AG08395 (cell line): ENCODE measurements at places on chromosomes 5 and 9.

- no peak for DNase-seq
These were observed 76.3 kb upstream of the TNC start for GRCh38 chr9:115194216-115194615.

DNA sequence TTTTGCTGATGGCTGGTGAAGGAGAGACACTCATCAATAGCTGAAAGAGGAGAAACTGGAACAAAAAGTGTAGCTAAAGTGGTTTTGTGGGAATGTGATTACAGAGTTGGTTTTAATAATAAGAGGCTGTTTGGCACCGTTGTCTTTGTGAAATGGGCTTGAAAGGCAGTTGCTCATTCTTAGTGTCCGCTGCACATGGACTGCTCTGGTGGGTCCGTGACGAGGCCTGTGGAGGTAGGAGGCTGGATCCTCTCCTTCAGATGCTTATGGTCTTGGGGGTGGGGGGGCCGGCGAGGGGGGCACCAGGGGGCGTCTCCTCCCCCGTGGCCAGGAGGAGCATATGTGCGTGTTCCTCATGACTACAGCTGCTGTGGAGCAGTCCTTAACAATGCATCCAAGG is 29.8 kb downstream of the FUBP3 start:
- no peak for DNase-seq

DNA sequence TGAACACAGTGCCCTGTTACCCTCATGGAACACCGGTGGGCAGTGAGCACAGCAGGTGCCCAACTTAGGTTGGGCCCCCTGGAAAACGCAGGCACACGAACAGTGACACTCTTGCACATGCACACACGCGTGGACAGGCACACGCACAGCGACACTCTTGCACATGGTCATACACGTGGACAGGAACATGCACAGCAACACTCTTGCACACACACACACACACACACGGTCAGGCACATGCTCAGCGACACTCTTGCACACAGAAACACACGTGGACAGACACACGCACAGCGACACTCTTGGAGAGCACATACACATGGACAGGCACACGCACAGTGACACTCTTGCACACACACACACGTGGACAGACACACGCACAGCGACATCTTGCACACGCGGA is 559.4 kb upstream of the ADAMTS16 start:
- DNase-seq: no peak

DNA sequence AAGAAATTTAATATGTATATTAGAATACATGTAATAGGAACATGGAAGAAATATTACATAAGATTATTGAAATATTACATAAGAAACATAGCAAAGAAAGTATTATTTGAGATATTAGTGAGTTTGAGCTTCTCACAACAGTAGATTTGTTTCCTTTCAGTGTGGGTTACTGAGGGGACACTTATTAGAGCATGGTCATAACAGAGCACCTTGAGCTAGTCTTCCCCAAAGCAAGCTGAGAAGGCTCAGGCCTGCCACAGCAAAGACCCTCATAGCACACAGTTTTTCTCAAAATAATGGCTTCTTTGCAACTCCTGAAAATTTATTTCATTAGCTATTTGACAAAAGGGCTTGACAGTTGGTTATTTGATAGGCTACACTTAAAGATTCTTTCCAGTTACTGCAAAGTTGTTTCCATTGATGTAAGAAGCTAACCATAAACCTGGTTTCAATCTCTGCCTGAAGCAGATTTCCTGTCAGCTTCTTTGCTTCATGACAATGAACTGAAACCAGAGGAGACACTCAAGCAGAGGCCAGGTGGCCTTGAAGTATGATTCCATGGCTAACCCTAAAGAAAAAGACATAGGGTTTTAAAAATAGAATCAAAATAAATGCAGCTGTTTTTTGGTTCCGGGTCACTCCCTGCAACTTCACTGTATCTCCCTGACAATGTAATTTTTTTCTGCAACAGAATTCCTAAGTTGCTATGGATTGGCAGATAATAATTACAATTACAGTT is 68.6 kb downstream of the ERMP1 start:
- DNase-seq: no peak

- DNase-seq: no peak
These were observed 227.0 kb upstream of the DAP start for GRCh38 chr5:10987925-10988504.

DNA sequence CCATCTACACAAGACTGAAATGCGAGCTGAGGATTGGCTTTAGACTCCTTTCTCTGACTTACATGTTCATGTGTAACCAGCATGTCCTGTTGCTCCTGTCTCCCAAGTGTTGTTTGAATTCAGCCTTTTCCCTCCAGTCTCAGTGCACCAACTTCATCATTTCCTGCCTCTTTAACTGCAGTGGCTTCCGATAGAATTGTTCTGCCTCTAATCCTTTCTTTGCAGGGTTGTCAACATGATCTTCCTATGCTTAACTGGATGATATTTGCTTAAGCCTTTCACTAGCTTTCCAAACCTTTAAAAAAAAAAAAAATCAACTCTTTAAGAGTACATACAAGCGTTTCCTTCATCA is 6.7 kb upstream of the FYB1 start:
- DNase-seq: no peak
